Stimulated activated CD8-positive, alpha-beta memory T cell treated with anti-CD3 and anti-CD28 coated beads, Interleukin-2, amount 100 ng/mL, for 1 hour (primary cell): ENCODE measurements at places on chromosomes 4 and X.

DNA sequence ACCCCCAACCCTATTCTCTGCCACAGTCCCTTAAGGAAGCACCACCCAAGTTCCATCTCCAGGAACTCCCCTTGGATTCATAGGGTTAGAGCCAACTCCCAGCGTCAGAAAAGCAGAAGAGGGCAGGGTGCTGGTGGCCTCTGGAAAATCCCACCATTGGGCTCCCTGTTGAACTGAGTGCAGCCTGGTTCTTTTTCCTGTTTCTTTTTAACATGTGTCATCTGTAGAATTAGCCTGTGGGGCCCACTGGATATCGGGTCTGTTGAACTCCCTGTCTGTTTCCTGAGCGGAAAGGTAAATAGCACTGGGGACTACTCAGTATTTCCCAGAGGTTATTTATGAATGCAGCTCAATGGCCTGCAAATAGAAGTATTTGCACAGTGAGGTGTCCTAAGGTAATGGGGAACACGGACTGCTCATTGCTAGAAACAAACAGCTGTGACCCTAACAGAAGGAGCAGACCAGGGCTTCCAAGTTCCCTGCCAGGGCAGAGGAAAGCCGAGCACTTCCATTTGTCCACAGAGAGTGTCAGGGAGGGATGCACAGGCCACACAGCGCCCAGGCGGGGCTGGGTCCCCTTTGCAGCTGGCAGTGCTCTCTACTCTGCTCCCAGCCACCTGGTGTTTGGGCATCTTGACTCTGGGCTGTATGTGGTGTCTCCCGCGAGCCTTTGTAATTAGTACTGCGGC is 102.6 kb downstream of the FHDC1 start:
- no peak for DNase-seq

DNA sequence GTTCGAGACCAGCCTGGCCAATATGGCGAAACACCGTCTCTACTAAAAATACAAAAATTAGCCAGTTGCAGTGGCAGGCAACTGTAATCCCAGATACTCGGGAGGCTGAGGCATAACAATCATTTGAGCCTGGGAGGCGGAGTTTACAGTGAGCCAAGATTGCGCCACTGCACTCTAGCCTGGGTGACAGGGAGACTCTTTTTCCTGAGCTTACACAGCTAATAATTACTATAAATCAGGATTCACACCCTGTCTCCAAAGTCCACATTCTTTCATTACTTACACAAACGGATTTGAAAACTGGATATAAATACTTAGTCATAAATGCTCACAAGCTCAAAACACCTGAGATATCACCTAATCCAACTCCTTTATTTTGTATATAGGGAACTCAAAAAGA is 151.6 kb downstream of the LRBA start:
- DNase-seq = no peak

- DNase-seq = no peak
Measured at GRCh38 chrX:103153661-103154060, 60.7 kb upstream of the NXF3 start.

DNA sequence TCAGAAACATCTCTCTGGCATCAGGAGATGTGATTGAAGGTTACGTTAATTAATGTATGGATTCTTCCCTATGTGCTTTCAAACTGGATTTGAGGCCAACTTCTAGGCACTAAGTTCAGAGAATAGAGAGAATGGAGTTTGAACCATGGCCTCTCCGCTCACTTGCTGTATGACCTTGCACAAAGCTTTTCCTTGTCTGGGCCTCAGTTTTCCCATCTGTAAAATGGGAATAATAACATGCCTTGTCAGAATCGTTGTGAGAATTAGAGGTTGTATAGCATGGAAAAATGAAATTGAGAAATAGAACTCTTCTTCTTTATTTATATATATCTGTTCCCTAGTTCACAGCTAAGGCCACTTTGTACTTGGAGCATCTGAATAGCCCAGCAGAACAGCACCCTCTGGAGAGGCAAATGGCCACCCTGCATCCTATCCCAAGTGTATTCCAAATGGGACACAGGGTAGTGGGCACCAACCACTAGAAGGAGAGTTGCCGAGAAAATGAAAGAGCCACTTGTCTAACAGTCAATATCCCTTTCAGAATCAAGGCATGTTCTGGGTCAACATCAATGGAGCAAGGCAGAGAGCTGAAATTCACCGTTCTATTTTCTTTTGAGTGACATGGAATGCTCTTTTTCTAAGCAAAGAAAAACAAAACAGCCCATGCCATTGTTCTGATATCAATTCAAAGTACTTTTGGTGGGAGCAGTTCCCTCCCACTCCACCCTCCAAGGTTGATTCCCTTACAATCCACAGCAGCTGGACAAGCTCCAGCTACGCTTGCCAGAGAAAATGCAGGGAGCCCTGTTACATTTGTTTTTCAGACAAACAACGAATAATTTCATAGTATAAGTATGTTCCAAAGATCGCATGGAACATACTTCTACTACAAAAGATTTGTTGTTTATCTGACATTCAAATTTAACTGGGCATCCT is 23.3 kb upstream of the MTM1 start:
- DNase-seq = no peak

DNA sequence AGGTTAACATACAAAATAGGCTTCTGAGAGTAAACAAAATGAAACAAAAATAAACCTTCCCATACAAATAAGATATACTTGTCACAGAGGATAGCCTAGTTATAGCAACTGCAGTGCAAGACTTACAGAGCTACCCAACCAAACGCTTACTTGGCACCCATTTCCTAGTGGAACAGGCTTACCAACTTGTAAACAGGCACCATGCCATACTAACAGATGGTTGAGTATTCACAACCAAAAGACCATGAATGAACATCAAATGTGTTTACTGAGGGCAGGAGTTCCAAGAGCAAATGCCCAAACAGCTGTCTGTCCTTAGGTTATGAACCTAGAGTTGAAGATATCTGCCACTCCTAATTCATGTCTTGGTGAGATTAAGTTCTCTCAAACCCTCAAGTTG is 2629.2 kb downstream of the PCDH7 start:
- DNase-seq = no peak
